ENCODE measurements at places on chromosomes 12 and 14.

GRCh38 chr12:51726161-51726560 lies 122.4 kb downstream of the FIGNL2 start:
- no peak for DNase-seq

DNA sequence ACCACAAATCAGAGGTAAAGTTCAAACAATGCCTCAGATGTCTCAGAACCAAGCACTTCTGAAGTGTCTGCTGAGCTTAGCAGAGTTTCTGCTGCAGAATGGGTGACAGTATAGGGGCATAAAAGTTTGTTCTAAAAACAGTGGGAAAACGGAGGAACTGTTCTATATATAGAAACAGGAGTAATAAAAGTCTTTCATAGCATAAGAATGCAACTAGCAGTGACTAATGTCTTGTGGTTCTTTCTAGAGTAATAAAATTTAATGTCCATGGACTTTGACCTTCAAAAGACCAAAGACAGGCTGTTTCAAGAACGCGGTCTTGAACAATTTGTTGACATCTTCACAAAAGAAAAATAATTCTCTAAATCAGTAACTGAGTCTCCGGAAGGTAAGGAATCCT lies 107.5 kb upstream of the FAR2 start:
- peak; percentile 38 for DNase-seq

GRCh38 chr12:75848431-75848925 lies 183.1 kb downstream of the PHLDA1 start:
- DNase-seq, result no peak

DNA sequence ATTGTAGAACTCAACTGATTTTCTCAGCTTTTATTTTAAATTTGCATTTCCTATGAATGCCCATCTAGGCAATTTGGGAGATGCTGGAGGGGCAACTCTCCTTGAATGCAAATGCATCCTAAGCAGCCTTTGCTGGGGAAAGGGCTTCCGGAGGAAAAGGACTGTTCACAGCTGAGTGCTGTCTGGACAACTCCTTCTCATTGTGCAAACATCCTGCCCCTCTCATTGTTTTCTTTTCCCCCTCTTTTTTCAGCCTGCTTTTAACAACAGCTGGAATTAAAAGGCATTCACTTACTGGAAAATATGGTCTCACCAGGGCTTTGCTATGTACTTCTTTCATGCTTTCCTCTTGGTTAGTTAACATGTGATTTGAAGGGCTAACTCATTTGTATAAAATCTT lies 397.8 kb downstream of the FUT8 start:
- no peak for DNase-seq

- no peak for DNase-seq
Observed at GRCh38 chr12:71060426-71060825, 97.4 kb downstream of the TSPAN8 start.

- DNase-seq, result no peak
Observed at GRCh38 chr12:123075646-123076171, 75.2 kb downstream of the PITPNM2 start.

DNA sequence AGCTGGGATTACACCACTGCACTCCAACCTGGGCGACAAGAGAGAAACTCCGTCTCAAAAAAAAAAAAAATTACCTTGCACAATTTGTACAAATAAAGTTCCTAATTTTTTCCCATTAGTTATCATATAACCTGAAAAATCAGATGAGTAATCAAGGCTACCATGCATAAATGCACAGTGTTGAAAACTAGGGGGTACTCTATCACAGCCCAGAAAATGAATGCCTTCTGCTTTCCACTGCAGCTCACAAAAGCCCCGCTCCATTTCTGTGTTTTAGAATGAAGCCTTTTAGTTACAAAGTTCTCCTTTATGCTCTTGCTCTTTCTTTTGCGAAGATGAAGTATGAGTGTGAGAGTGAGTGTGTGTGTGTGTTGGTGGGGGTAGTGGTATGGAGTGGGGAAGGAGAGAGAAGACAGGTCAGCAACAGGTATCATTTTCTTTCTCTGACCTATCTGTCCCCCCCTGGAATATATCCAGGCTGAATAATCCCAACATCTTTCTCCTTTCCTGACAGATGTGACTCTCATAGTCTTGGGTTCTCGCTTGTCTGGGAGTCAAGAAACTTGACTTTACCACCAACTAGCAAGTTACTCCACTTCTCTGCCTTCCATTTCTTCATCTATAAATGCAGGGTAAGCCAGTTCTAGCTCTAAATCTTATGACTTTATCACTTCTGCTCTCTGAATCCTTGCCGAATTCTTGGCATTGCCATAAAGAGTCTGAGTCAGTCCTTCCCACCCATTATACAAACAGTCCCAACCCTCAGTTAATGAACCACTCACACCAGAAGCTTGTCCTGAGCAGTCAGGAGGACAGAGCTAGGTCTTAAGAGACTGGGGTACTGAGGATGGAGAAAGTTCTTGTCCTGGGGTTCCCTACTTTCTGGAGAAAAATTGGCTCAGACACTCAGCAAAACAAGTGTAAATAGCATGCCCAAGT lies 16.1 kb downstream of the BIN2 start:
- DNase-seq, result peak; percentile 75

GRCh38 chr14:94654071-94654861 lies 42.1 kb downstream of the SERPINA3 start:
- DNase-seq, result no peak

- no peak for DNase-seq
Observed at GRCh38 chr12:23399402-23399933, 550.0 kb downstream of the SOX5 start.

DNA sequence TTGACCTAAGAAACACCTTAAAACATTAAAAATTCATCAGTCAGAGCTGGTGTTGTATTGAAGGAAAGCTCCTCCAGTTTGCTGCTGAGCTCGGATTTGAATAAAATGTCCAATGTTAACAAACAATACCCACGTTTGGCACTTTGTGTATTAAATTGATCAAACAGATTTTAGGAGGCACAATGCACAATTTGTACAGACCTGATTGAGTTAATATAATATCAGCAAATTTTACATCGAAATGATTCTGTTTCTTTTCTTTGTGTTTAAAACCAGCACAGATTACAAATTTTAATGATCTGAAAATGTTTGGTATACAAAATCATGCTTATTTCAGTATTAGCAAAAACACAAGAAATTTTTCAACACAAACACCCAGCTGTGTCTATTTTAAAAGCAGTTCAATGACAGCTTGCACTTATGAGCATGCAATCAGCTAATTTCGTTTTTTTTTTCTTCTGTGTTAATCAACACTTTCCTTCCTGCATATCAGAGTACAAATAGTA lies 2.8 kb upstream of the FOXG1 start:
- DNase-seq, result no peak

- no peak for DNase-seq
Observed at GRCh38 chr14:102868956-102869547, 53.4 kb upstream of the AMN start.

DNA sequence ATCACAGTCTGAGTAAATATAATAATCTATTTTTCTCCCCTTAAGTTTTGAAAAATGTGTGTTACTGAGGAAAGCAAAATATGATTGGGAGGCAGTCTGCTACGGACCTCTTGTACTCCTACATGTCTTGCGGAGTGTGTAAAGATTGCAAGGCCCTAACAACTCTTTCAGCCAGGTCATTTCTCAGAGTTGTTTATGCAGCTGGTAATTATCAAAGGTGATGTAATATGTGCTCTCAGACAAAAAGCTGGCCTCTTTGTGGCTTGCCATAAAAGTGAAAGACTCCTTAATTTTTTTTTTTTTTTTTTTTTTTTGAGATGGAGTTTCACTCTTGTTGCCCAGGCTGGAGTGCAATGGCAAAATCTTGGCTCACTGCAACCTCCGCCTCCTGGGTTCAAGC lies 40.5 kb upstream of the MON2 start:
- peak; percentile 76 for DNase-seq

DNA sequence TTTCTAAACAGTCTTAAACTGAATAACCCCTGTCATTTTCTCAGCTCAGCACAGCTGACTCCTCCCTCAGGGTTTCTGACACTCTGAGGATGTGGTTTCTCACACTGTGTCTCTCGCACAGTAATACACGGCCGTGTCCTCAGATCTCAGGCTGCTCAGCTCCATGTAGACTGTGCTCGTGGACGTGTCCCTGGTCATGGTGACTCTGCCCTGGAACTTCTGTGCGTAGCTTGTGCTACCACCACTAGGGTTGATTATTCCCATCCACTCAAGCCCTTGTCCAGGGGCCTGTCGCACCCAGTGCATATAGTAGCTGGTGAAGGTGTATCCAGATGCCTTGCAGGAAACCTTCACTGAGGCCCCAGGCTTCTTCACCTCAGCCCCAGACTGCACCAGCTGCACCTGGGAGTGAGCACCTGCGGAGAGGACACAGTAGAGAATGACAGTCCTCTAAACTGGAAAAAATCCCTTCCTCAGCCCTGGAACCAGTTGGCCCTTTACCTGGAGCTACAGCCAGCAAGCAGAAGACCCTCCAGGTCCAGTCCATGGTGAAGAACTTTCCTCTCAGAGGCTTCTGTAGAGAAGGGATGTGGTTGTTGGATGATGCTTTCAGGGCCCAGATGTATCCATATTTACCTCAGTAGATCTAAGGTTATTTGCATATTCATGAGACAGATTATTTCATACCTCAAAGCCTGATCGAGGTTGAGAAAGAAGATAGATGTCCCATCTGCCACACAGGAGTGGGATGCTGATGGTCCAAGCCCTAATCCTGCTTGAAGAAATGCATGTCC lies 984.8 kb downstream of the TMEM121 start:
- DNase-seq, result no peak

DNA sequence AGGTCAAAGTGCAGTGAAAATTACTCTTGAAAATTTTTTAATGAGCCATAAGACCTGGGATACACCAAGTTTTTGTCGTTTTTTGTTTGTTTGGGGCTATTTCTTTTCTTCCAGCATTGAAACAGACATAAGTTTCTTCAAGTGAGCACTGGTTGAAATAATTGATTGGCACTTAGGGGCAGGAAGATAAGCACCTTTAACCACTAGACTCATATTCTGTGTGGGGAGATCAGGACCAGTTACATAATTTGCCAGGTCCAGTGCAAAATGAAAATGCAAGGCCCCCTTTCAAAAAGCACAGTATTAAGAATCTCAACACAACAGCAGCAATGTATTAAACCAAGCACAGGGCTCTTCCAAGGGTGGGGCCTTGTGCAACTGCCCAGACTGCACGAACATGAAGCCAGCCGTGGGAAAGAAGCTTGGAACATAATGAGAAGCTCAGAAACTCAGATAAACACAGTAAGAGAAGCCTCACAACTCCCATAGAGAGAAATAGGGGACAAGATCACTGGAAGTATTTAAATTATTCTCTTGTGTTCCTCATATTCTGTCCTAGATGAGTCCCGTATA lies 3.2 kb upstream of the TCP11L2 start:
- DNase-seq, result no peak

DNA sequence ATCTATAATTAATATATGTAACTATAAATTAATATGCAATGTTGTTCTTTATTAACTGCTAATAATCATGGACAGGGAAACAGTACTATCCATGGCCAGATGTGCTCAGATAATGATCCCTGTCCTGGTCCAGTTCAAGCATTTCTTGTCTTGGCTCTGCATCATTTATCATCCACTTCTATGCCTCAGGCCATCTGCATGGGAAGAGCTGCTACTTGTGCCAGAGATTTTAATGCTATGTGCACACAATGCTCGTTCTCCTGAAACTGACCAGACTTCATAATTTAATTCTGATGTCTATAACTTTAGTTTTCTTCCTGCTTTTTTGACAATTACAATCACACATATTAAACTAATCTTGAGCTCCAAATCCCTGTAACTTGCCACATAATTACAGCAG lies 11.2 kb upstream of the TMX1 start:
- DNase-seq, result peak; percentile 56

DNA sequence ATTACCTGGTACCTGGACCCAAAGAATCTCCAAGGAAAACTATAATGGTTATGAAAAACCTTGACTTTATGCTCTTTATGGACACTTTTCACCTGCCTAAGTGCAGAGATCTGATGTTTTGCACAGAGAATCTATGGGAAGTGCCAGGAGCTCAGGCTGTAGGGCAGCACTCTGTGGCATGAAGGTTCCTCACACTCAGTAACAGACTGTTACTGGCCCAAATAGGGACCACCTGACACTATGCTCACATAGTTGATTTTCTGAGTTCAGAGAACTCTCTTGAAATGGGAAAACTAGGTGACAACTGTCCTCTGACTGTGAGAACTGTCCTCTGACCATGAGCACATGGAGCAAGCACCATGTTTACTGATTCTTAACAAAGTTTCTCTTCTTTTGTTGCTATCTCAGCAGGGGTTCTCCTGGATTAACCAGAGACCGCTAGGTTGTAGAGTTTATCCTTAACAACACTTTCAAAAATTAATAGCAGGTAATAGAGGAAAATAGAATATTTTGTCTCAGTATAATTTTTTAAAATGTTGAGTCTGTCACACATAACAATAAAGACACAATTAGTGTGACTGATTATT lies 101.6 kb downstream of the STXBP6 start:
- DNase-seq, result no peak

- DNase-seq, result no peak
Observed at GRCh38 chr12:15045451-15045850, 72.6 kb downstream of the PDE6H start.

- no peak for DNase-seq
Observed at GRCh38 chr14:59154373-59154772, 34.1 kb upstream of the DAAM1 start.

DNA sequence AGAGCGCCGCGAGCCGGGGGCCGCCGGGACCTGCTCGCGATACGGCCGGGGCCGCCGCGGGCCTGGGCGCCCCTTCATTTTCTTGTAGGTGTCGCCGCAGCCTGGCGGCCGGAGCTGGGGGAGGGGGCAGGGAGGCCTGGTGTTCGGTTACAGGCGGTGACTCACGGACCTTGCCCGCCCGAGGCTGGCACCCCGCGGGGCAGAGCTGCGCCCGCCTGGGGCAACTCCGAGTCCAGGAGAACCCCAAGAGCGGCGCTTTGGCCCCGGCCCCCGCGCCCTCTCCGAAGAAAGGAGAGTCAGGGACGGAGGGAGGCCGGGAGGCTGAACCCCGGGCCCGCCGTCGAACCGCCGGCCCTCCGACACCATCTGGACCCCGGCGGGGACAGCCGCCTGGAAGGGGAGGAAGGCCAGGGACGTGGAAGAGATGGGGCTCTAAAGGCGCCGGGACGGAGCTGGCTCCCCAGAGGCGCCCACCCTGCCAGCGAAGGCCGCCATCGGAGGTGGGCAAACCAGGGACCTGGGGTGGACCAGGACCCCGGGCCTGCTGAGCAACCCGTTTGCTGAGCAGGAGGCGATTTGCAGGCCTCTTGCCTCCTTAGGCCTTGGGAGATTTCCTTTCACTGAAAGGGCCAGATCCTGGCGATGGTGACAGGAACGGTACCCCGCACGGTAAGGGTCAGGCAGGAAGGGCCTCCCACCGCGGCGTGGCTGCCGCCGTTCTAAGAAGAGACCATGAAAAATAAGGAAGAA lies 843 bp upstream of the NUAK1 start:
- no peak for DNase-seq

DNA sequence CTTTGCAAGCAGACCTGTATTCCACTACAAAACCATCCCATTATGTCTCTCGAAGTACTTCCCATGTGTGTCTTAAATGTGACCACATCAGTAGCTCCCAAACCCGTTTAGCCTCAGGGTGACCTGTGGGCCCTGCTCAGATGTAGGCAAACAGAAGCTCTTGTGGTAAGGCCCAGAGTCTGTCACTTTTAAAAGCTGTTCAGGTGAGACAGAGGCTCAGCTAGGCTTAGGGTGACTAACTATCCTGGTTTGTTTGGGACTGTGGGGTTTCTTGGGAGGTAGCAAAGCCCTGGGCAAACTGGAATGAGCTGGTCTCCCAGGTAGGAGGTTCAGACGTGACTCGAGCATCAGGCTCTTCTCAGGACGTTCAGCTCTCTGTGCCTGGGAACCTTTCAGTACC lies 64.5 kb upstream of the VASH1 start:
- no peak for DNase-seq

GRCh38 chr14:42563313-42563712 lies 956.6 kb downstream of the LRFN5 start:
- no peak for DNase-seq

GRCh38 chr12:66206141-66206540 lies 17.1 kb downstream of the IRAK3 start:
- DNase-seq, result no peak

Measured in fibroblast of the conjunctiva (primary cell).